NCI-H1048 (cell line): ENCODE measurements at places on chromosomes 1 and 21.

GRCh38 chr1:91897016-91897415, 11.1 kb upstream of the TGFBR3 start:
- no peak for DNase-seq

DNA sequence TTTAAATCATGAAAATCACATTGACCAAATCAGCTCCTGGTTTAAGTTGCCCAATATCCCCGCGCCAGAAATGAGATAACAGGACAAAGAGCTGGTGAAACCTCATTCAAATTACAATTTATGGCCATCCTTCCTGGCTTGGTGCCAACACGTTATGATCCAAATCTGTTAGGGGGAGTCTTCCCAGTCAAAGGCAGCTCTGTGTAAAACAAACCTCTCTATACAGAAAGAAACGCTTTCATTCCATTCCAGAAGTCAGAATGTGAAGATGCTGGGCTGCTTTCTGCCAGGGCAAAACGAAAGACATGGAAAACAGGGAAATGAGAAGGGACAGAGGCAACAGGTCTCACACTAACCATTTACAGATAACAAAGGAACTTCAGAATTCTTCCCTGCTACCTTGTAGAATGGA, 53.5 kb upstream of the TIAM1 start:
- DNase-seq: peak; percentile 28

- DNase-seq: no peak
Observed at GRCh38 chr21:38352536-38353219, 95.9 kb downstream of the KCNJ15 start.

DNA sequence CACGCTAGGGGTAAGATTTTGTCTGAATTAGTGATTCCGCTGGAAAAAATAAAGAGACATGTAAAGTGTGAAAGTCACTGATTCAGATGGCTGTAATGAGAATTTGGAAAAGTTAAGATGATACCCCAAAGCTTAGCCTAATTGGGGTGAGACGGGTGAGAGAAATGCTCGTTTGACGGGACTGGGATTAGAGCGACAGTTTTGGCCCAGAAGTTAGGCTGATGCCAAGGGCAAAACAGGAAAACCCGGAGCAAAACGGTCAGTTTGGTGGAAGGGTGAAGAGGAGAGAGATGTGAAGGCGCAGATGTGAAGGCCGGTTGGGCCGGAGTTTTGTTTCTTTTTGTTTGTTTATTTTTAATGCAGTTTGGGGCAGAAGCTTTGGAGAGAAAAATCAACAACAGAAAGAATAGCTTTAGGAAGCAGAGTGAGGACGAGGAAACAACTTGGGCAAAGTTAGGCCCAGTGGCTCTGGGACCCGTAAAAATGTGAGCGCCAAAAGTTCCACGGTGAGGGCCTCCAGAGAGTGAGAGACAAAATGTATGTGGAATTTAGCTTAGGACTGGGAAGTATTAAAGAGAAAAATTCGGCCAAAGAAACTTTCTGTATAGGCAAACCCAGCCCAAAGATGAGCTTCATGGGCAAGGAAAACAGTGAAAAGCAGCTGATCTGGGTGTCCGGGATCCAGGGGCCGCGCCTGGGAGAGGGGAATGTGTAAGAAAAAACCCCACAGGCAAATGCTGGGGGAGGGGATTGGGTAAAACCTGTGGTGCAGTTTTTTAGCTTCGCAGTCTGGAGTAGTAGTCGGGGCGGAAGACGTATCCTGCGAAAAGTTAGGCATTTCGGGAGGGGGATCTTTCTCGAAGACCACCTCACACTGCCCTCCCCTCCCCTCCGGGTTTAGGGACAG, 1.2 kb downstream of the DMRTA2 start:
- no peak for DNase-seq

DNA sequence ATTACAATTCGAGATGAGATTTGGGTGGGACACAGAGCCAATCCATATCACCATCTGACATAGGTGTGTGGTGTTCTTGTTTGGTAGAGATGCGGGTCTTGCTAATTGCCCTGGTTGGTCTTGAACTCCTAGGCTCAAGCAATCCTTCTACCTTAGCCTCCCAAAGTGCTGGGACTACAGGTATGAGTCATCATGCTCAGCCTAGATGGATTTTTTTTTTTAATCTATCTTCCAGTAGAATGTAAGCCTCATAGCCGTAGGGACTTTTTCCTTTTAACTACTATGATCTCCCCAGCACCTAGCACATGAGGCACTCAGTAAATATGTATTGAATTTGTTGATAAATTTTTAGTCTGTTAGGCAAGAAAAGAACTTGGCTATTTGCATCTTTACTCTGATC, 94.6 kb upstream of the TENT5C start:
- DNase-seq: no peak

DNA sequence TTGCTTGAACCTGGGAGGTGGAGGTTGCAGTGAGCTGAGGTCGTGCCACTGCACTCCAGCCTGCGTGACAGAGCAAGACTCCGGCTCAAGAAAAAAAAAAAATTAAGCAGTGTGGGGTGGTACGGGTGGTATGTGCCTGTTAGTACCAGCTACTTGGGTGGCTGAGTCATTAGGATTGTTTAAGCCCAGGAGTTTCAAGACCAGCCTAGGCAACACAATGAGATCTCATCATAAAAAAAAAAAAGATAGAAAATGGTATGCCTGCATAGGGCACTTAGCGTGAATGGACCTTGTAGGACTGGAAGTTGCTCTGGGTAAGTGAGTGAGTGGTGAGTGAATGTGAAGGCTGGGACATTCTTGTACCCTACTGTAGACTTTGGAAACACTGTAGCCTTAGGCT, 37.0 kb downstream of the TBCE start:
- no peak for DNase-seq

- DNase-seq: no peak
Observed at GRCh38 chr1:17258116-17258757, 9.3 kb downstream of the PADI3 start.

DNA sequence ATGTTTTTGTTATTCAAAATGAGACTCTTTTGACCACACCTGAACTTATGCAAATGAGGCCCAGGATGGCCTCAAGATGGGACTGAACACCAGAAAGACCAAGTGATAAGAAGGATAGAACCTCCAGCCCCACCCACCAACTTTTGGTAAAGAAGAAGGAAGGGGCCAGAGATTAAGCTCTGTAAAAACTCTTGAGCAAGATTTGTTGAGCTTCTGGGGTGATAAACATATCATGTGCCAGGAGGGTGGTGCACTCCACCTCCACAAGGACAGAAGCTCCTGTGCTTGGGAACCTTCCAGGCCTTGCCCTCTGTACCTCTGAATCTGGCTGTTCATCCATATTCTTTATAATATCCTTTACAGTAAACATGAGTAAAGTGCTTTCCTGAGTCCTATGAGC, 5.3 kb downstream of the RSPH1 start:
- no peak for DNase-seq

DNA sequence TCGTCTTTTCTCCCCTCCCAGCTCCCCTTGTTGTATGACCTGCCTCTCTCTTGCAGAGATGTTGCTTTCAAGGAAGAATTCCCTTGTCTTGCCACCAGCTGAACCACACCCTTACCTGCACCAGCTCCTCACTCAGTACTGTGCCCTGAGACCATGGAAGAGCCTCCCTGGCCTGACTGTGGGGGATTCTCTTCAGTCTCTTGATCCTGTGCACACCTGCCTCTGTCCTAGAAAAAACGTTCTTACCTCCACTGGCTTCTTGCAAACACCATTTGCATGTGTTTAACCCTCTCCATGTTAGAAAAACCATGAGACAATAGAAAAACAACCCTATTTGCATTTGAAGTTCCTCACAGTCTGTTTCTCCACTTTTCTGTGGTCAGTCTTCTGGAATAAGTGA, 43.3 kb upstream of the FCRL4 start:
- no peak for DNase-seq

DNA sequence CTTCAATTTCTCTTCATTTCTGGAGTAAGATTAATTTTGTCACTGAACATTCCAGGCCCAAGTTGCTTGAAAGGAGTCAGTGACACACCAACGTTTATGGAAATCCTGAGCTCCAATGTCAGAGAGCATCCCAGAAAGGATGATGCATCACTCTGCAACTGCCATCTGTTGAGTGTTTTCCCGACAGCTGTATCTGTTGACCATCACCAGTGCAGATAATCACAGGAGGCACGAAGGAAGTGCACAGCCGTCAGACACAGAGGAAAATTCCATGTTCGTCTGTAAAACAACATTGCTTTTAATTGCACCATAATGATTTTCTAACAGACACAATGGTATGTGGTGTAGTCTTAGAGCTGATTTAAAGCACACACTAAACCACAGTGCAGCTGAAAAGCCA, 376.7 kb upstream of the ADGRL2 start:
- DNase-seq: no peak

- DNase-seq: no peak
Observed at GRCh38 chr1:219350172-219350931, 176.7 kb downstream of the LYPLAL1 start.

GRCh38 chr1:59214248-59215208, 82.4 kb upstream of the FGGY start:
- DNase-seq: no peak

- DNase-seq: no peak
Observed at GRCh38 chr1:1630191-1630964, 1.6 kb upstream of the MMP23B start.

- no peak for DNase-seq
Observed at GRCh38 chr1:241612533-241613477, 27.4 kb downstream of the CHML start.

DNA sequence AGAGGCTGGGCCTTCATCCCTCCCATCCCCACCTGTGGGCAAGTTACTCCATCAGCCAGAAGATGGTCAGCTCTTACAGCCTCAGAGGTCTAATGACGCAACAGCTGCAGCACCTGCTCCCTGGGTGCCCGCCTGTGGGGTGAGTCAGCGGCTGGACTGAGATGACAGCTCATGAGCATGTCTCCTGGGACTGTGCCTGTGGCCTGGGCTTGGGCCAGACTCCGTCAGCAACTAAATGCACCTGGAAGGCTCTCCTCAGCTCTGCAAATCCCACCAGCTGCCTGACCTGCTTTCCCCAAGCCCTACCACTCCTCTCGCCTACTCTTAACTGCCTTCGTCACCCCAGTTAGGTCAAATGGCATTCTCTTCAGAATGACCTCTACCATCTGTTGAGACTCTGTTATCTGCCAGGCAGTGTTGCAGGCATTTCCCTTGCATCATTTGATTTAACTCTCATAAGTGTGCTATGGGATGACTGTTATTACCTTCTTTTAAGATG, 47.7 kb downstream of the ETS2 start:
- DNase-seq: no peak

DNA sequence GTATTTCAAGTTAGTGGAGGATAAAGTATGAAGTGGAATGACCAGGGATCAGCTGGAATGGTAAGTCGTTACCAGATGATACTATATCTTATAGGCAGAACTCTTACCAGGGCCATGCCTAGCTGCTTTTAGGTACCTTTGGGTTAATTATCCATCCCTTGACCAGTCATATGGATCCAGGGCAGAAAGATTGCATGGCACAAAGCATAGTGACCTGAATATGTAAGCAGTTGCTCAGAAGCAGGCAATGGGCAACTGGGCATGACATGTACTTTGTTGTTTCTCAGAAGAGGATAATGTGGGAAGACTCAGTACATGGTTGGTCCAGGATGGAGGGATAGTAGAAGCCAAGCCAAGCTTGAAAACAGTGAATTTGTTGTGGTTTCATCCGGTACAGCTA, 87.2 kb downstream of the CLEC20A start:
- no peak for DNase-seq

DNA sequence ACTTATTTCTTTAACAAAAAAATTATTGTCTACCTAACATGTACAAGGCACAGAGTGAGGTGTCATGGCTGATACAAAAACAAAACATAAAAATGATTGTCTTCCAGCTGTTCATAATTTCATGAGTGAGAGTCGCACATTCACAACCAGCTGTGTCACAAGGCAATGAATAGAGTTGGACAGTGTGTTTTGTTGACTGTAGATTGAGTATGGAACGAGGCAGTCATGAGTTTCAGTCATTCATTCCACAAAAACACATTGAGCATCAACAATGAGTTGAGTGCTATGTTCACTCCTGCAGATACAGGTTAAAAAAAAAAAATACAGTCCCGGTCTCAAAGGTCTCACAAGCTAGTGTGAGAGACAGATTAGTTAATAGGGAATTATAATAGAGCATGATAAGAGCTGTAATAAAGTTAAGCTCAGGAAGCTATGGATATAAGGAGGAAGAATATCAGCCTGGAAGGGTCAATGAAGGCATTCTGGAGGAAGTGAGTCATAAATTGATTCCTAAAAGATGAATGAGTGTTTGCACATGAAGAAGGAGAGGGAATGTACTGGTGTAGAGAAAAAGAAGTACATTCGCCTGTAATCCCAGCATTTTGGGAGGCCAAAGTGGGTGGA, 47.8 kb upstream of the ARHGAP29 start:
- DNase-seq: no peak

- DNase-seq: no peak
Observed at GRCh38 chr1:54894271-54894670, 7.3 kb upstream of the DHCR24 start.

GRCh38 chr1:34885405-34886247, 26.1 kb upstream of the SMIM12 start:
- DNase-seq: no peak

GRCh38 chr1:110490791-110491451, 28.1 kb downstream of the KCNA10 start:
- DNase-seq: no peak

DNA sequence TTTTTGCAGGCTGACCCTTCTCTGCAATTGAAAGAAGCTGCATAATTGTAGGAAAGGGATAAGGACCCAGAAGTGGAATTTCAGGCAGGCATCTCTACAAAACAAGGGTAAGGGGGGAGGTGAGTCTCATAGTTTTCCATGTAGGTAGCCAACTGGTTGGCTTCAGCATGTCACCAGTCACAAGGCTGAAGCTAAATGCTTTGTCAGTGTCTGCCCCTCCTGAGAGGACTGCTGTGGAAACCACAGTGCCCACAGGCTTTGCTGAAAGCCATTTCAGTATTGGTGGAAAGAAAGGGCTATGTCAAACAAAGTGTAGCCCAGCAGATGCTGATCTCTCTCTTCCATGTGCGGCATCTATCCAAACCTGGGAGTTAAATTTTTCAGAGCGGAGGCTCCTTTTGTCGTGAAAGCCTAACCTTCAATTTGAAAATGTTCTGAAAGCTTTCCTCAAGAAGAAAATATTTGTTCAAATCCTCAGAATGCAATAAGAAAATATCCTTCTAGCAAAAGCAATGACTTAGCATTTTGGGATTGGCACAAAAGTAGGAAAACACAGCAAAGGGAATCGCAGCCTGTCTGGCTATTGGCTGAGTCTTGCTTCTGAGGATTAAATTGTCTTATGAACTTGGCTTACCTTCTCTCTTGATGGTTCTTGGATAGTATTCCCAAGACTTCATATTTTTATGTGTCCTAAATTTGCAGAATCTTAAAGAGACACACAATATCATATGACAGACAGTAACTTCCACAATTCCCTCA, 591.7 kb downstream of the PLPP3 start:
- no peak for DNase-seq

DNA sequence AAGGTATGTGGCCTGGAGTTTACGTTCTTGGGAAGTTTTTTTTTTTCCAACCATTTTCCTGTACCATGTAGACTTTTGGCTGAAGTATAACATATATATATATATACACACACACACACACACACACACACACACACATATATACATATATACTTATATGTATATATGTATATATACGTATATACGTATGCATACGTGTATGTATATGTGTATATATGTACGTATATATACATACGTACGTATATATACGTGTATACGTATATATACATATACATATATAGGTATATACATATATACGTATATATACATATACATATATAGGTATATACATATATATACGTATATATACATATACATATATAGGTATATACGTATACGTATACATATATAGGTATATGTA, 18.9 kb downstream of the CR1 start:
- DNase-seq: no peak
